ENCODE measurements at places on chromosomes 1 and 21.

GRCh38 chr1:90504509-90504908, 212.6 kb downstream of the BARHL2 start:
- no peak for DNase-seq

- DNase-seq, result no peak
Measured at GRCh38 chr21:34157521-34157920, 84.1 kb downstream of the MRPS6 start.

DNA sequence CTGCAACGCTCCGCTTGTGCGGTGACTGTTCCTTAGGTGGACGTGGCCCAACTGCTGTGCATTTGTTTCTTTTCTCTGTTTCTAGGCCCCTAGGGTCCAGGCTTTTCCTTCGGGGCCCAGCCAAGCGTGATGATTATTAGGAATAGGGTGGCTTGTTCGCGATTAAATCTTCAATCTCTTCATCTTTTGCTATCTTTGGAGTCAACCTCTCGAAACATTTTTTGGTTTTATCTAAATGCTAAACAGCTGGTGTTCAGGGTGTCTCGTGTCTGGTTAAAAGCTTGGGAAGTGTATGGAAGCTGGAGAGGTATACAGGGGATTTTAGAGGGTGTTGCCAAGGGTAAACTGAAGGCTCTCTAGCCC, 844 bp upstream of the PLD5 start:
- no peak for DNase-seq

DNA sequence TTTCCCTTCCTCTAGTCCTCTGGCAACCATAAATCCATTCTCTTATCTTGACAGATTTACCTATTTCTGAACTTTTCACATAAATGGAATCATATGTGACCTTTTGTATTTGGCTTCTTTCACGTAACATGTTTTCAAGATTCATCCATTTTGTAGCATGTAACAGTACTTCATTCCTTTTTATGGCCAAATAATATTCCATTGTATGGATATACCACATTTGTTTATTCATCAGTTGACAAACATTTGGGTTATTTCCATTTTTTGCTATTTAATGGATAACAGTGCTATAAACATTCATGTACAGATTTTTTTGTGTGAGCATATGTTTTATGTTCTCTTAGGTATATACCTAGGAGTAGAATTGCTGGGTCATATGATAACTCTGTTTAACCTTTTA, 54.0 kb downstream of the RPAP2 start:
- no peak for DNase-seq

GRCh38 chr1:115969509-115969908, 6.8 kb upstream of the SLC22A15 start:
- DNase-seq, result peak; percentile 72

GRCh38 chr21:37226041-37226920, 40.9 kb downstream of the VPS26C start:
- DNase-seq, result no peak
